ENCODE measurements at places on chromosomes 16 and 17.
A peak's percentile ranks its signal among the peaks of the same experiment; 100 is the strongest.

DNA sequence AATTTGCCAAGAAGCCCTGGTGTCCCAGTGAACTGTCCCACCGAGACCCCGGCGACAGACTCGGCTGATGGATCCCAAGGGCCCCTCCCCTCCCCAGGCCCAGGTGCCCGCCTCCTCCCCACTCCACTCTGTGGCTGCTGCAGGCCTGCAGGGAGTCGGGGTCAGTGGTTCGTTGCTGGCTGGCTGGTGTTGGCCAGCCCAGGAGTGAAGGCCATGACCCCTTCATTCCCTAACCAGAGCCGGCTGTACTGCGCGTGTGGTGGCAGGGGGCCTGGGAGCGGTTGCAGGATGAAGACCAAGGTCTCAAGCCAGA, 9.2 kb upstream of the TBX2 start:
- no peak for DNase-seq

DNA sequence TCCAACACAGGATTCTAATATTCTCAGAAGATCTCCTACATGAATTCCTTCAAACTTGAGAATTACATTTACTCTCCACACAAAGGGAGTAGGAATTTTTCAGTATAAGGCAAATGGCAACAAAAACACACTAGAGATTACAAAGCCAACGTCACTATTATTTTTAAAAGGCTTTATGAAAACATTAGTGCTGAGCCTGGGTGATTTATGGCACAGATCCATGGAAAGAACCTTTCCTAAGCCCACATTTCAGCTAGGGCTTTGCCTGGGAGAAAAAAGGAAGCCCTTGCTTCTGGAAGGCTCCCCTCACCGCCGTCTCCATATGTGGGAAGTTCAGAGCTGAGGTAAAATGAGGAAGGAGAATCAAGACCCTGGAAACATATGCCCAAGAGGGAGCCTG, 499.4 kb upstream of the HSBP1 start:
- no peak for DNase-seq

GRCh38 chr17:17784657-17785267, 52.0 kb downstream of the SREBF1 start:
- peak; percentile 35 for DNase-seq

DNA sequence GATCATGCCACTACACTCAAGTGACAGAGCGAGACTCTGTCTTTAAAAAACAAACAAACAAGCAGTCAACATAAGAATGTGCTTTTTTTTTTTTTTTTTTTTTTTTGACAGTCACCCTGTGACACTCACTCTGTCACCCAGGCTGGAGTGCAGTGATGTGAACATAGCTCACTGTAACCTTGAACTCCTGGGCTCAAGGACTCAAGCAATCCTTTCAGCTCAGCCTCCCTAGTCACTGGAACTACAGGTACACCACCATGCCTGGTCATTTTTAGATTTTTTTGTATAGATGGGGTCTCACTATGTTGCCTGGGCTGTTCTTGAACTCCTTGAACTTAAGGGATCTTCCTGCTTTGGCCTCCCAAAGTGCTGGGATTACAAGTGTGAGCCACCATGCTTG, 15.3 kb upstream of the CHP2 start:
- DNase-seq: no peak

DNA sequence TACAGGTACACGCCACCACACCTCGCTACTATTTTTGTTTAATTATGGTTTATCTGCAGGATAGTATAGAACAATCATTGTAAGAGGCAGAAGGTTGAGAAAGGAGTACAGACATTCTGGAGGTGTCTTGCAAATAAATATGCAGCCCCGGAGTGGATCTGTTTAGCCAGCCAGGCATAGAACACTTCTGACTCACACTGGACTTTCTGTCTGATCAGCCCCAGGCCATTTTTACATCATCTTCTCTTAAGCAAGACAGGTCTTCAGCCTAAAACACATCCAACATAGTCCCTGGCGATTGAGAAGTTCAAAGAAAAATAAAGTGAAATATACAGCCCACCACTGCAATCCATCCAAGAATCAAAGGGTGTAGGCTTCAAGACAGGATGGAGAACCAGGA, 81.4 kb downstream of the XYLT1 start:
- no peak for DNase-seq

DNA sequence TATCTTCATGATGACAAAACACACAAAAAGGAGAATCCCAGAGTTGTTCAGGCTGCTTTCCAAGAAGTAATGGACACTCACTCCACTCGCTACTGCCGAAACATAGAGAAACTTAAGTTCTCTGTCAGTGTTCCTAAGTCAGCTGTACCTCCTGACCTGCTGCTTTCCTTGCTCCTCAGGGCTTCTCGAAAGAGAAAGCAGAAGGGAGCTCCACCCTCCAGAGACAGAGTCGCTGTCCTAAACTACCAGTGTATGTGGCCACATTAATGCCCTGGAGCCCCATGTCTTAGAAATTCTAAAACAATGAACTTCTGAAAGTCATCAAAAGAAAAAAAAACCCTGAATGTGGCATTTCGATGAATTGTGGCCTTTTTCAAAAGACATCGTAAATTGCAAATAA, 390.8 kb upstream of the MON1B start:
- DNase-seq: no peak

DNA sequence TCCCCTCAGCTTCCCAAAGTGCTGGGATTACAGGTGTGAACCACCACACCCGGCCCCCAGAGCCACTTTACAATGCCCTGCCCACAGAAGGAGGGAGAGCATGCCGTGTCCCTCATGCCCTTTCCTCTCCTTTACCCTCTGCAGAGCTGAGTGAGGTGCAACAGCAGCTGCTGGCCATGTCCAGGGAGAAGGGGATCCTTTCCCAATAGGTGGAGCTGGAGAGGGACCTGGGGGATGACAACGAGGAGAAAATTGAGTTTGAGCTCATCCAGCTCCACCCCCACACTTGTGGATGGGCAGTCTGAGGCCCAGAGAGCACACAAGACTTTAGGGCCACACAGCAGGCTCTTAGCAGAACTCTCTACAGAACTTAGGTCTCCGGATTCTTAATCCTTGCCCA, 7.9 kb upstream of the GSDMA start:
- DNase-seq: no peak

GRCh38 chr17:53548252-53548651, 274.5 kb upstream of the KIF2B start:
- no peak for DNase-seq

GRCh38 chr16:22052980-22053379, 39.4 kb upstream of the VWA3A start:
- no peak for DNase-seq

DNA sequence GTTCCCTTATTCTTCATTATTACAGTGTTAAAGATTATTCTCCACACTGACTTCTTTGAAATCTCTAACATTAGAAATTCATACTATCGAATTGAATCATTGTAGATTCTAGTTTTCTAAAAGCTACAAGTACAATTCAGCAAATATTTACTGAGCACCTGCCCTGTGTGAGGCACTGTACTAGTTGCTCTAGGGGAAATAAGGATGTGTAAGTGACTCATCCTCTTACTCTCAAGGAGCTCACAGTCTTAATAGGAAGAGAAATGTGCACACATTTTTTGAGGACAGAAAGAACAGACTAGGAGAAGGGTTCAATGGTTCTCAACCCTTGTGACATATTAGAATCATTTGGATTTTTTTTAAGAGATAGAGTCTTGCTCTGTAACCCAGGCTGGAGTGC, 7.7 kb upstream of the SLFN12L start:
- no peak for DNase-seq

GRCh38 chr16:5722116-5722619, 624.6 kb upstream of the EEF2KMT start:
- DNase-seq: no peak

DNA sequence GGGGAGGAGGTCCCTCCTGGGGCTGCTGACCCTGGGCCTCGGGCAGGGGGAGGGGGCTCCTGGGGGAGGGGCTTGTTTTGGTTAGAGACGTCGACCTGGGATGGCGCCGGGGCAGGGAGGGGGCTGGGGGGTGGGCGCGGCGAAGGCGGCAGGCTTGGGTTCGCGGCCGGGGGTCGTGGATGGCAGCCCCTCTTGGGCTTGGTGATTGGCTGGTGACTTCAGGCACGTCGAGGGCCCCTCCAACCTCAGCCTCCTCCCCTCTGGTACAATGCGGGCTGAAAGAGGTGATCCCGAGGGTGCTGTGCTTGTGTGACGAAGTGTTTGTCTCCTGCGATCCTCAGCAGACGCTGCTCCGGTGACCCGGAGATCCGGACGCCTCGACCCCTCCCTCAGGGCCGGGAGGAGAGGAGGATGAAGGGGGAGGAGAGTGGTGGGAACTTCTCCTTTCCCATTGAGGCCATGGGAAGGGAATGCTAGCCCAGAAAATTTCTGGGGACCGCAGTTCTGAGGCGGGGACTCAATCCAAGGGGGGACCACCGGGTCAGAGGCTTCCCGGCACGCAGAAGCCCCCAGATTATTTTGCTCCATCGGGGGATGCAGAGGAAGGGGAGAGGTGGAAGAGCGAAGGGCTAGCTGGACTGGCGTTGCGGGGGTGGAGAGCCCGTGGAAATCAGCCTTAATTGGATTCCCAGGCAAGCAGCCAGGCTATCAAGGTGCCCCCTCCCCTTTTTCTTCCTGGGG, 43.9 kb downstream of the RAI1 start:
- DNase-seq: no peak

DNA sequence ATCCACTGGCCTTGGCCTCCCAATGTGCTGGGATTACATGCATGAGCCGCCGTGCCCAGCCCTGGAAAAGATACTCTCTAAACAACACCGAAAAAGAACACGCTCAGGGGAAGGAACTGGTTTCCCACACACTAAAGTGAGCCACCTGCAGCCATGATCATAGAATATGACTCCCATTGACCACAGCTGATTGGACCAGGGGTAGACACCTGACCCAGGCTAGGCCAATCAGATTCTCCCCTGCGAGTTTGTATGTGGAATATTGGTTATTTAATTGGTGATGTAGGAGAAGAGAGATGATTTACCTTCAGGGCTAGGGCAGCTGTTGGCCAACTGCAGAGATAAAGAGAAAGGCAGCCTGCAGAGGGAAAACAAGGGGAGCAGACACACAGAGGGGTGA, 9.0 kb upstream of the GGA2 start:
- DNase-seq: no peak

- DNase-seq: no peak
Observed at GRCh38 chr16:47028767-47029377, 55.4 kb upstream of the DNAJA2 start.

DNA sequence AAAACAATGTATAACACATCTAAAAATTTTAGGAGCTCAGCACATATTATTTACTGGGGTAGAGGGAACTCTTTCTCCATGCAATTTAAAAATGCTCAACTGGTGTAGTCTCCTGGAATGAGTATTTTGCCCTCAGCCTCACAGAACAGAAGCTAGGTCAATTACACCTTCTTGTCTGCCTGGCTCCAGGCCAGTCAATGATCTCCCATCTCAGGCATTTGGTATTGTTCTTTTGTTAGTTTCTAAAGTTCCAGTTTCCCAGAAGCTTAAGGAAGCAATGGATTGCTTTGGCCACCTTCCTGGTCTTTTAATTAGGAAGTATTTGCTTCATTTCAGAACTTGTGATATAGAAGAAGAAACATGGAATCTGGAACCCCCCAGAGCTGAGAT, 360.3 kb upstream of the ASIC2 start:
- DNase-seq: no peak

DNA sequence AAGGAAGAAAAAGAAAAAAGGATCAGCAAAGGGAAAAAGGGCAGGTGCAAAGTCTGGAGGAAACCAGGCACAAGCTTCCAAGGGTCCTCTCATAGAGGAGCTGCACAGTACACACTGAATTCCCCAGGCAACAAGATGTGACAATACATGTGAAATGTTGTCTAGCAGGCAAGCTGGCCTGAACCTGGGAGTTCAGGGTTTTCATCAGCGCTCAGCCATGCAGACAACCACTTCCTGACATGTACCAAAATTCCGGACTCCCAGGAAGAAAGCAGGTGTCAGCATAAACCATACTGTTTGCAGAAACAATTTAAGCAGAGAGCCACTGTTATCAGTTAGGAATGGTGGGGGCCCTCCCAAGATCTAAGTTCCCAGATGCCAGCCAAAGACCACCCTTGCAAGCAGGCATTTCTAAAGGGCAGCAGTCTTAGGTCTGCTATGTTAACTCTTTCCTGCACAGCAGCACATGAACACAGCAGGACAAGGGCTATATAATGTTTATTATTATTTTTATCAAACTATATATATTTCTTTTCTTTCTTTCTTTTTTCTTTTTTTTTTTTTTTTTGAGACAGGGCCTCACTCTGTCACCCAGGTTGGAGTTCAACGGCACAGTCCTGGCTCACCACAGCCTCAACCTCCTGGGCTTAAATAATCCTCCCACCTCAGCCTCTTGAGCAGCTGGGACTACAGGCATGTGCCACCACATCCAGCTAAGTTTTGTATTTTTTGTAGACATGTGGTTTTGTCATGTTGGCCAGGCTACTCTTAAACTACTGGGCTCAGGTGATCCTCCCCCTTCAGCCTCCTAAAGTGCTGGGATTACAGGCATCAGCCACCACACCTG, 10.1 kb downstream of the TK2 start:
- no peak for DNase-seq

- DNase-seq: no peak
Observed at GRCh38 chr16:49733313-49734009, 122.5 kb downstream of the ZNF423 start.

- DNase-seq: no peak
Observed at GRCh38 chr17:350706-351448, 1.7 kb downstream of the RPH3AL start.

- DNase-seq: no peak
Observed at GRCh38 chr16:80608946-80609345, 68.2 kb downstream of the DYNLRB2 start.

- no peak for DNase-seq
Observed at GRCh38 chr16:1612320-1613111, at the start of gene CRAMP1. Gene CRAMP1 (plus strand): TSS chr16:1612360. CDS start chr16:1614640, 2,280 bp downstream.

- no peak for DNase-seq
Observed at GRCh38 chr16:4399001-4399730, 17.2 kb downstream of the CORO7 start.

DNA sequence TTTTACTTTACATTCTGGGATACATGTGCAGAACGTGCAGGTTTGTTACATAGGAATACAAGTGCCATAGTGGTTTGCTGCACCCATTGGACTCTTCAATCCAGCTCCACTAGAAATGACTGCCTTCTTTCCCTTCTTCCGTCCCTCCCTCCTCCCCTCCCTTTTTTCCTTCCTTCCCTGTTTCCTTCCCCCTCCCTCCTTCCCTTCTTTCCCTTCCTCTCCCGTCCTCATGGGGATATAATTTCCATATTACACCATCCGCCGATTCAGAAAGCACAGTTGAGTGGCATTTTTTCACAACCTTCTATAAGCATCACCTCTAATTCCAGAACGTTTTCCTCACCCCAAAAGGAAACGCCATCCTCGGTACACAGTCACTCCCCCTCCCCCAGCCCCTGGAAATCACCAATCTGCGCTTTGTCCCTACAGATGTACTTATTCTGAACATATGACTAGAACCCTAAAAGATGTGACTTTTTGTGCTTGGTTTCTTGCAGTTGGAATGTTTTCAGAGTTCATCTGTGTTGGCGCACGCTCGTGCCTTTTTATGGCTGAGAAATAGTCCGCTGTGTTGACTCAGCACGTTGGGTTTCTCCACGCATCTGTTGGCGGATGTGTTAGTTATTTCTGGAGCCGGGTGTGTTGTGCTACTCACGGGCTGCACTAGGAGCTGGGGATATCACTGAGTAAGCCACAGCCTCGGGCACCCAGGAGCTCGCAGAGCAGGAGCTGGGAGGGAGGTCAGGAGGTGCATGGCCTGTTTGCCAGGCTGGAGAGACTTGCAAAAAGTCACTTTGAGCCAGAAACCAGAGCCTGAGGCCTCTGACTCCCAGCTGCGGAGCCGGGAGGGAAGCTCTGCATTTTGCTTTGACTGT, 336.4 kb downstream of the SEC14L1 start:
- DNase-seq: no peak
